Kidney glomerular epithelial cell (primary cell): ENCODE measurements at places on chromosomes 1 and 21.

DNA sequence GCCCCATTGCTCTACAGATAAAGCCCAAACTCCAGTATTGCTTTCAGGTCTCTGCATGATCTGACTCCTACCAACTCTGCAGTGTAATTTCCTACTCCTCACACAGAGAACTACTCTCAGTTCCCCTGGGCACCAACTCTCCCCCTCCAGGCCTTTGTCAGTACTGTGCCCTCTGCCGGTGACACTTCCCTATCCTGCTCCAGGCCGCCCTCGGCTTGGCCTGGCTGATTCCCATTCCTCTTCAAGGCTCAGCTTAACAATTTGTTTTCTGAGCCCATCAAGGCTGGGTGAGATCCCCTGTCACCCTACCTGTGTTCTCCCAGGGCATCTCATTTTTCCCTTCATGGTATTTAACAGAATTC, 2.6 kb downstream of the SLAMF8 start:
- no peak for DNase-seq

DNA sequence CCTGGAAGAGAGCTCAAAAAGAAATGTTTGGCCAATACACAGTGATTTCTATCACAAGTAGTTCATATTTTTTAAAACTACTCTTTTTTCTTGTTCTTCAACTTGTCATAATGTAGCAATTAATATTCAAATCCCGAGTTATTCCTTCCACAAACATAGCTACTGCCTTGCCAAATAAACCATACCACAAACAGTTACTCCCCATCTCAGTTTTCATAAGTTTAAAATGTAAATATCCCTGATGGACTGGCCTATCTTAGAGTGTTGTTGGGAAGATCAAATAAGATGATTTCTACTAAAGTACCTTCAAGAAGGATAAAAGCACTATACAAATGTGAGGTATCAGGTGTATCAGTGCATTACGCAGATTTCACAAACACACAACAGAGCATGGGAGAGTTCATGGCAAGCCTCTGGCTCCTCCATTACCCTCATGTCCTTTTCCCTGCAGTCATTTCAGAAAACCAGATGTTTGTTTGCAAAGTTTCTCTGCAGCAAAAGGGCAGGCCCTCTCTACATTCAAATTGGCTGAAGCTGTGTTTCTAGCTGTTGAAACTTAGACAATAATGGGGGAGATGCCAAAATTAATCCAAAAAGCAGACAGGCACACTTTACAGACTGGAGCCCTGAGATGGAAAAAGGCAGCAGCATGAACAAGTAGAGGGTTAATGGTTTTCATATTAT, 16.1 kb downstream of the WLS start:
- no peak for DNase-seq

DNA sequence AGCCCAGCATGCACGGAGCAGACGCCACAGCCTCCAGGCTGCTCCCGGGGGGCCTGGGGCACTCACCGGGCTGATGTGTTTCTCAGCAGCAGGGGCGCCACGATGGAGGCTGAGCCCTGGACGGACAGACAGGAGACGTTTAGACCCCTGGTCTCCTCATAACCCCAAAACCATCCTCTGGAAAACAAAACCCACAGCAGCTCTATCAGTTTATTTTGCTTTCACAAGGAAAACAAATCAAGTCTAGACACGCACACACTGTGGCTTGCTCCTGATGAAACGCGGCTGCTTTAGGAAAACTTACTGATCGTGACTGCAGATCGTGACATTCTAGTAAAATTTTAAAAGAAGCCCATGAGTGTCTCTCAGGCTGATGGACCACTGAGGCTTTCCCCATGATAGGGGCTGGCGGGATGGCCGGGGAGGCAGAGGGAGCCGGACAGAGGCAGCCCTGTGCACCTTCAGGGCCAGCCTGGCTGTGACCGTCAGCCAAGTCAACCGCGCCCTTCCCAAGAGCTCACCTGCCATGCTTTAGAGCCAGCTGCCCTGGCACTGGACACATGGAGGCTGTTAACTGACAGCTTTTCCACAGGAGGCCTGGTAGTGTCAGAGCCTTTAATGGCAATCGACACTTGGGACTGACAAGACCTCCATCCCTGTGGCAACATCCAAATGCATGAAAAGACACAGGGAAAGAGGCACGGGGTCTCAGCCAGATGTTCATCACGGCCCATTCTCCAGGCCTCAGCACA, 5.2 kb downstream of the POFUT2 start:
- DNase-seq, result no peak

DNA sequence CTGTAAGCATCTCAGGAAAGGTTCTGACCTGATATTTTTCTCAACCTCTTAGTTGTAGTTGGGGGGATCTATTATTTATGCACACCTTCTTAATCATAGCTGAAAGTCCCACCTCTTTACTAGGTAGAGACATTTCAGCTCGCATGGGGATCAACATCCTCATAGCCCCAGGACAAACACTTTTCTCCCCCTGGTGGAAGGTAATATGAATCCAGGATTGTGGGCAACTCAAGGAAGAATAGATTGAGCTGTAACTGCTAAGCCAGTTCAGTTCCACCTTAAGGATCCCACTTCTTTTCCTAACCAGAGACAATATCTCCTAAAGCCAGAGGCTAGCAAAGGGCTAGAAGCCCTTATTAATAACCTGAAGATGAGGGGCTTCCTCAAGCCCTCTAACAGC, 25.4 kb upstream of the SMYD3 start:
- no peak for DNase-seq

DNA sequence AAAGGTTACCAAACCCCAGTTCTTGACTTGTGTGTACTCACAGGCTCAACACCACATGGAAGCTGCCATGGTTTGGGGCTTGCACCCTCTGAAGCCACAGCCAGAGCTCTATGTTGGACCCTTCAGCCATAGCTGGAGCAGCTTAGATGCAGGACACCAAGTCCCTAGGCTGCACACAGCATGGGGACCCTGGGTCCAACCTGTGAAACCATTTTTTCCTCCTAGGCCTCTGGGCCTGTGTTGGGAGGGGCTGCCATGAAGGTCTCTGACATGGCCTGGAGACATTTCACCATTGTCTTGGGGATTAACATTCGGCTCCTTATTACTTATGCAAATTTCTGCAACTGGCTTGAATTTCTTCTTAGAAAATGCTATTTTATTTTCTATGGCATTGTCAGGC, 62.1 kb upstream of the PRRX1 start:
- DNase-seq, result no peak

DNA sequence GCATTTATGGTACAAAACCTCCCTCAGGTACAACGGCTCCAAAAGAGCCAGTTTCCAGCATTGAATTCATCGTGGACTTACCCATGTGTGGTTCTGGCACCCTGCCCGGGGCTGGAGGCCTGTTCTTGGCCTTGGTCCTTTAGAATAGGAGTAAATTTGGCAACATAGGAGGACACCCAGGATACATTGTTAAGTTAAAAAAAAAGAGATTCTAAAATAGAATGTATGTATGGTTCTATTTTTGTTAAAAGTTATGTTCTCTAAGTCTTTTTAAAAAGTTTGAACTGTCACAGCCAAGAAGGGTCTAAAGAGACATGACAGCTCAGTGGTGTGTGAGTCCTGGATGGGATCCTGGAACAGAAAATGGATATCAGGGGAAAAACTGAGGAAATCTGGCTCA, 25.9 kb downstream of the EPHX1 start:
- DNase-seq, result no peak

GRCh38 chr1:169943963-169944526, 50.3 kb upstream of the SCYL3 start:
- DNase-seq, result no peak

DNA sequence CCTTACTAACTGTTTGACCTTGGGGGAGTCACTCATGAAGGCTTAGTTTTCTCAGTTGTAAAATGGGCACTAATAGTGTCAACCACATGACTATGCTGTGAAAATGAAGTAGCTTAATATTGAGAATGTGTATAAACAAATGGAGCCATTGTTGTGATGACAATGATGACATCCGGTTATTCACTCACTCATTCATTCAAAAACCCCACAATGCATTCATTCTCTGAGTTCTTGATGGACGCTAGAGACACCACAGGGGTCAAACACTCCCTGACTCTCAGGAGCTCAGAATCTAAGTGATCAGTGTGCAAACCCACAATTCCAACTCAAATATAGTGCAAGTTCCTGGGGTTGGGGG, 138.9 kb downstream of the FOXD2 start:
- DNase-seq, result no peak

DNA sequence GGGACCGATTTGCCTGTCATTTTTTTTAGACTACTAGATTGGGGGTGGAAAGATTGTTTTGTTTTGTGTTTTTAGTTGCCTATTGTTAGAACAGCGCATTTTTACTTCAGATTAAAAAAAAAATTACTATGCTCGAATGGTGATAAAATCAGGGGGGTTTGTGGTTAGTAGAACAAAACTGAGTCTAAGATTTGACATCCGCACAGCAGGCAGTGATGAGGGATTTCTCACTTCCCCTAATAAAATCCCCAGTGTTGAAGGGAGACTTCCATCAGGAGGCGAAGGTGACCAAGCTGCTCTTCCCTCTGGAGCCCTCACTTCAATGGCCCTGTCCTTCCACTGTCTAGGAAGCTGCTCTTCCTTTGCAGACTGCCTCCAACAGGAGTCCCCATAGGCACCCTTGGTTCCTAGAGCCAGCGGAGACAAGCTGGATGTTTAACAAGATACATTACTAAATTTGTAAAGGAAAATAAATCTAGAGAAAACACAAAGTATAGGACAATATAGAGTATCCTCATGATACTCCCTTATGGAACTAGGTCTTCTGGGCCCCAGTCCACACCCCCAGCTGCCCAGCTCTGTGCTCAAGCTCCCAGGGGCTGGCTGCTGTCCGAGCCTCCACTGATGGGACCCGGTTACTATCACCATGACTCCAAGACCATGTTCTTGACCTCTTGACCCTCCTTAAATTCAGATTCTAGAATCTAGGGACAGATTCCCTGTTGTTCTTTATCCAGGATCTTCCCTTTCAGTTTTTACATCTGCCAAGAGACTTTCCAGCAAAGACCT, 31.0 kb downstream of the TENT5C start:
- DNase-seq, result no peak

DNA sequence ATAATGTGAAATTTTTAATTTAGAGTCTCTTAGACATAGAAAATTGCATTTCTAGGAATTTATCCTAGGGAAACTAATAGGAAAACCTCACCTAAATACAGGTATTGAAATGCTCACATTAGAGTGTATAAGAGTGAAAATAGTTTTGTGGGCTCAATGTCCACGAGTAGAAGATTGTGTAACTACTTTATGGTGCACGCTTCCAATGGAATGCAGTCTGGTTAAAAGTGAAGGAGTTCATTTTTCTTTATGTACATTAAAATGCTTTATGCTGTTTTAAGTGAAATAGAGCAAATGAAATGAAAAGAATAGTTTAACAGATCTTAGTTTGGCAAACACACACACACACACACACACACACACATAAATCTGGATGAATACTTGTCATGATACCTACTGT, 278.2 kb downstream of the USP25 start:
- DNase-seq, result no peak

DNA sequence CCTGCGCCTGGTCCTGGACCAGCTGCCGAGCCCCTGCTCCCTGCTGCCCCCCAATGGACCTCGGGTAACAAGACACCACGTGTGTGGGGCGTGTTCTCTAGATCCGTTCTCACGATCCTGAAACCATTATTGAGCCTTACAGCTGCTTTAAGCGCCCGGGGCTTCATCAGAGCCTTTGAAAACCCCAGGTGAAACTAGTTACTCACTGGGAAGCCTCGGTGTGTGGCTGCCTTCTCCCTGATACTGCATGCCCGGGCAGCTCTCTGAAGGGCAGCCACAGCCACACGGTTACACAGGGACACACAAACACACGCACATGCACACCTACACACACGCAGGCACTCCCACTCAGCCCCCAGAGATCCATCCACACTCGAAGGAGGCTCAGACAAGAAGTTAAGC, 5.3 kb downstream of the HES2 start:
- peak; percentile 49 for DNase-seq

DNA sequence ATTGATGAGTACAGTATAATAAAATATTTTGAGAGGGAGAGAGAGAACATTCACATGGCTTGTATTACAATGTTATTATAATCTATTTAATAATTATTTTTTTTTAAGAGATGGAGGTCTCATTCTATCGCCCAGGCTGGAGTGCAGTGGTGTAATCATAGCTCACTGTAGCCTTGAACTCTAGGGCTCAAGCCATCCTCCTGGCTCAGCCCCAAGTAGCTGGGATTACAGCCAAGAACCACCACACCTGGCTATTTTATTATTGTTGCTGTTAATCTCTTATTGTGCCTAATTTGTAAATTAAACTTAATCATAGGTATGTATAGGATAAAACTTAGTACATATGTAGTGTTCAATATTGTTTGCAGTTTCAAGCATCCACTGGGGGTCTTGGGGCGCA, 57.8 kb downstream of the HS2ST1 start:
- DNase-seq, result no peak

DNA sequence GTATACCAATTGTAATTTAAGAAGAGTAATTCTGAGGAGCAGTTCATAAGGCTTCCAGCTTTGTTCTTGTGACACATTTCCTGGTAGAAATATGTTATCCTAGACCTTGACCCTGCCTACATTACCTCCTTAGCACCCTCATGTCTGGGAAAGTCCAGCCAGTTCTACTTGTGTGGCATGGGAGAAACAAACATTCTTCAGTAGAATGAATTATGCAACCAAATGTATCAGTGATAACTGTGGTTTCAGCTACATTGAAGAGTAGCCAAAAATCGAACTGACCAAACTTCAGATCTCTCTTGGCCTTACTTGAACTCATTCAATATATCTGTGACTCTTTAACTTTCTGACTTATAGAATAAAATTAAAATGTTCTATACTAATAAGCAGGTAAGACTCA, 308.1 kb upstream of the LYPLAL1 start:
- DNase-seq, result peak; percentile 13

- DNase-seq, result no peak
Observed at GRCh38 chr1:17585266-17585987, 45.9 kb downstream of the ARHGEF10L start.

DNA sequence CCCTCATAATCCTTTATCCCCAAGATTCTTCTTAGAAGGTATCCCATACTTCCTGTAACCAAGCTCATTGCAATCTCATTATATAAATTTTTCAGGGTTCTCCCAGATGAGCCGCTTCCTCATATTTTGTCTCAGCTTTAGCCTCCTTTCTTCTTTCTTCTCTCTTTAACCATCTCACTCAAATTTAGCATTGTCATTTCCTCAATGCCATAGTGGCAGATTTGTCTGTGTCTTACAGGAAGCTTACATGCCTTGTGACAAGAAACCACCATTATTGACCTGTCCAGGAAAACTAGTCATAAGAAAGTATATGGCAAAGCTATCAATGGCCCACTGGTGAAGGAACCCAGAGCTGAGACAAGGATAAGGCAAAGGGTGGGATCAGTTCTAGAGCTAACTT, 6.0 kb upstream of the FCRL2 start:
- no peak for DNase-seq
